ENCODE measurements at places on chromosomes 12 and 14.

DNA sequence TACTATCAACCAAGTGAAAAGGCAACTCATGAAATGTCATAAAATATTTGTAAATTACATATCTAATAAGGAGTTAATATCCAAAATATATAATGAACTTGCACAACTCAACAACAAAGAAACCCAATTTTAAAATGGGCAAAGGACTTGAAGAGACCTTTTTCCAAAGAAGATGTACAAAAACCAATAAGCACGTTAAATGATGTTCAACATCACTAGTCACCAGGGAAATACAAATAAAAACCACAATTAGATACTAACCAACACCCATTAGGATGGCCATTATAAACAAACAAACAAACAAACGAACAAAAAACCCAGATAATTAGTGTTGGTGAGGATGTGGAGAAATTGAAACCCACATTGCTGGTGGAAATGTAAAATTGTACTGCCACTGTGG, 92.3 kb upstream of the ARID2 start:
- no peak for DNase-seq

- no peak for DNase-seq
Measured at GRCh38 chr14:78805570-78805969, 635.4 kb downstream of the NRXN3 start.

GRCh38 chr12:50024805-50025186, 498 bp downstream of the RACGAP1 start:
- no peak for DNase-seq

DNA sequence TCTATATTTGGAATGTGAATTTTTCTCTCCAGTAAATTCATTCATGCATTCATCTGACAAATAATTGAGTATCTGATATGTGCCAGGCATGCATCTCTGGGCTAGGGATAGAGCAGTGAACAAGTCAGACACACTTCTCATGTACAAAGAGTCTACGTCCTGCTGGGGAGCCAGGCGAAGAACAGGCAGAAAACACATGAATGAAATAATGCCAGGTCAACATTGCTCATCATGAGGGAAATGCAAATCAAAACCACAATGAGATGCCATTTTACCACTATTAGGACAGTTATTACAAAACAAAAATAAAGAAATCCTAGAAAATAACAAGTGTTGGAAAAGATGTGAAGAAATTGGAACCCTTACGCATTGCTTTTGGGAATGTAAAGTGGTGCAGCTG, 90.3 kb downstream of the PAX9 start:
- DNase-seq, result no peak

- no peak for DNase-seq
Measured at GRCh38 chr14:31057035-31057434, 30.9 kb upstream of the STRN3 start.

DNA sequence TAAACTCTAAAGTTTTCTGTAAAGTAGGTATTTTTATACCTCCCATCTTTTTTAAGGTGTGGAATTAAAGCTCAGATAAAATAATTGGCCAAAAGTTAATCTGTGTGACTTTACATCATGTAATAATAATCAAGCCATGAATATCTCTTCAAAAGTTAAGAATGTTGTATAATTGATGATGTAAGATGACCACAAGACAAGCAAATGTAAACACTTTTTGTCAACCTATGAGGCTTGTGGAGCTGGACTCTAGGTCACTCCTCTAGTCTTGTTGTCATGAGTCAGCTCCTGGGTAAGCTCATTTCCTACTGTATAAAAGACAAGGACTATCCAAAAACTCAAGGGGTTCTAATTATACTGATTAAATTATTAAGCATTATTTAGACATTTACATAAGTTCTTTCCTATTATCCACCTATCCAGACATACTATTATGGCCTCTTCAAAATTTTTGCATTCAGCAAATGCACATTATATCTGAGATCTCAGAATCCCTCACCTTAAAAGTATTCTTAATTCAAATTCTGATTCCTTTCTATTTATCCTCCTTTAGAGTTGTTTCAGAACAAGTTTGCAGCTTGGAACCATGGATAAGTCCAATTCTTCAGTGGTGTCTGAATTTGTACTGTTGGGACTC, at the start of gene OR4K5:
OR4K5 (plus strand) TSS at position 587 of the 637 bp plus-strand sequence; CDS start at position 587, 0 bp downstream.
- DNase-seq, result no peak

DNA sequence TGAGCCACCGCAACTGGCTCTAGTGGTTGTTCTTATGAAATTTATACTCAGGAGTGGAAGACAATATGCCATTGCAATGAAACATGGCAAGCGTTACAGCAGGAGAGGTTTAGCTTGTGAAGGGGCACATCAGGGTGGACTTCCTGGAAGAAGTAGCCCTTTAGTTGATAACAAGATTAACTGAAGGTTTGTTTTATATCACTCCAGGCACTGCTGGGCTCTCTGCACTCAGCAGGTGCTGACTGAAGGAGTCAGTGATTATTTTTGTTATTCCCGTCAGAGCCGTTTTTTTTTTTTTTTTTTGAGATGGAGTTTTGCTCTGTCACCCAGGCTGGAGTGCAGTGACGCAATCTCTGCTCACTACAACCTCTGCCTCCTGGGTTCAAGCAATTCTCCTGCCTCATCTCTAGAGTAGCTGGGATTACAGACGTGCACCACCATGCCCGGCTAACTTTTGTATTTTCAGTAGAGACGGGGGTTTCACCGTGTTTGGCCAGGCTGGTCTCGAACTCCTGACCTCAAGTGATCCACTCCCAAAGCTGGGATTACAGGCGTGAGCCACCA, 17.6 kb upstream of the GPR68 start:
- DNase-seq, result no peak

DNA sequence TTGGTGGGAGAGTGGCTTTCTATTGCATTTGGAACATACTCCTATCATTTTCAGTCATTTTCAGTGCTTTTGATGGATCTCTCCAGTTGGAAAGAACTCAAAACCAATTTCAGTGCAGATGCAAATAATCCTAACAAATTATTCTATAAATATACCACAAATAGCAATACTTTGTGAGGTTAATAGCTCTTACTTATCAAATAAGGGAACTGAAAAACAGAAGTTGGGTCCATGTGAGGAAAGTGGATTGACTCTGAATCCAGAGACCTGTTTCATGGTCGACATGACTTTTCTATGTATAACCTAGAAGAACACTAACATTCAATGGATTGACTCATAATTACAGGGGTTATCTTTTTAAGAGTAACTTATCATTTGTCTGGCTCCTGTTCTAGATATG, 248.6 kb downstream of the EGLN3 start:
- DNase-seq, result no peak

DNA sequence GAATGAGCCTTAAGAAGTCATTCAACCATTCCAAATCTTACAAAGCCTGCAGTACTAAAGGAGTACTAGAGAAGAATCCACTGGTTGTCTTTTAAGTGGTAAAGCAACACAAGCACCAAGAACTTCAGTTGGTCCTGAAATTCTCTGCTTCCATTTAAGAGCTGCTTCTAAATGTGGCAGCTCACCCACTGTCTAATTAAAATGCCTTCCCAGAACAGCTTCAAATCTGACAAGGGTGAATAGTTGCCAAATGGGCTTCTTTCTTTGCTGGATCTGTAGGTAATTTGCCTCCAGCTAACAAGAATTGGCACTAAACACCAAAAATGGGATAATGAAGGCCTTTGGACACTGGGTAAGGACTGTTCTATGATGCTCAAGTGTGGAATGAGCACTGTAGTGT, 72.2 kb upstream of the NAP1L1 start:
- DNase-seq, result no peak

GRCh38 chr14:31357279-31357678, 63.1 kb downstream of the HEATR5A start:
- DNase-seq, result no peak

- DNase-seq, result no peak
Measured at GRCh38 chr12:12482150-12482761, 80.4 kb downstream of the DUSP16 start.

DNA sequence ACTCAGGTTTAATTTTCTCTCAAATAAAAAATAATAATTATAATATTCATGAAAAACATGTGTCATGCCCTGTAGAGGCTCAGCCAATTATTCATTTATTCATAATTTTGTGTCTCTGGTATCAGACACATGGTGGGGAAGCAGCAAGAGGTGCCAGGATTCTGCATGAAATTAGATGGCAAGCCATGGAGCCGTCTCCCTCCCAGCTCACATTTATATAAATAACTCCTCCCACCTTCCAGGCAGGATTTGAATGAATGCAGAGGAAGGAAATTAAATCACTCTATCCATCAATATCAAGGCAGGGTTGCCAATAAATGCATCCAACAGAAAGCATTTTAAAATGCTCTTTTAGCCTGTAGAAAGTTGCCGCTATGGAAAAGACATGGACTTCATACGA, 98.1 kb downstream of the PTPRR start:
- no peak for DNase-seq

DNA sequence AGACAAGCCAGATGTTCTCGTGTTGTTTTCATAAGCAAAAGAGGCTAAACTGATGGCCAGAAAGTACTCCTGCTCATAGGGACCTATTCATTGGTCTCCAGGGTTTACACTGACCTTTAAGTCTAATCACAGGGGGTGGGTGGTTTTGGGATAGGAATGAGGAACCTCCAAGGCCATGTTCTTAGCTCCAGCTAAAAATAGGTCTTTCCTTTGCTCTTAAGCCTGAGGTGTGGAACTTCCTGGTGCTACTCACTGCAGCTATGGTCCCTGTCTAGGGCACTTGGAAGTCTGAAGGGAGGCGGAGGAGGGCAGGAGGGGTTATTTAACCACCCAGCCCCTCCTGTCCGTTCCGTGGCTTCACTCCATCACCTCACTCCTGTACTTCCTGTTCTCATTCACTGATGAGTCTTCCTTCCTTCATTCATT, 18.6 kb downstream of the GPRC5A start:
- no peak for DNase-seq

DNA sequence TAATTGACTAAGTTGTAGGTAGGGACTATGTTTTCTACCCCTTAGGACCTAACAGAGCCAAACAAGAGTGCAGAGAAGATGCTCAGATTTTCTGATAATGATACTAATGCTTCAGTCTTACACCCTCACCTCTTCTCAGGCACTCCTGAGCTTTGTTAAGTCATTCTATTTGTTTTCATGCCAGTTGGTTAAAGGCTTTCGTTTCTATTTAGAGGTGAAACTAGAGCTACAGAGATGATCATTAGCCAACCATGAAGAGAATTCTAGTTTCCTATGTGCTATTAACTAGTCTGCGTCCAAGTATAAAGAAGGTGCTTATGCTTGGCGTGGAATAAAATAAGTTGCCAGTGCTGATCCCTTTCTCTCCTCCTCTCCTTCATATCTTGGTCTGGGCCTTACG, 34.6 kb upstream of the PYGL start:
- DNase-seq, result no peak

DNA sequence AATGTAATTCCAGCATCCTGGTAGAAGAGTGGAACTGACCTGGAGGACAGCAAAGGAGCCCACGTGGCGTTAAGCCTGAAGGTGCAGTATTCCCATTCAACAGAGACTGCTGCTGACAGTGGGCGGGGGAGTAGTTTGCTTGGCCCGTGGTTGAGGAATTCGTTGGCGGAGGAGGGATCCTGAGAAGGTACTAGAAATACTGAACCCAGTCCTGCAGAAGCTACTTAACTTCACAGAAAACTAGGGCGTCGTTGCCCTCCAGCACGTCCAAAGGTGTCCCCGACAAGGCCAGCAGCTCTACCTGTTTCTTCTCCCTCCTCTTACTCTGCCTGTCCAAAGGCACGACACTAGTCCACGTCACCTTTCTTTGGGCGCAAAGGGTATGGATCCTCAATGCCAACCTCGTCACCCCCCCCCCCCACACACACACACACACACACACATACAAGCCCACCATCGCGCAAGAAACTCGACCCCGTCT, 303 bp downstream of the PUS7L start:
- DNase-seq, result peak; percentile 79

DNA sequence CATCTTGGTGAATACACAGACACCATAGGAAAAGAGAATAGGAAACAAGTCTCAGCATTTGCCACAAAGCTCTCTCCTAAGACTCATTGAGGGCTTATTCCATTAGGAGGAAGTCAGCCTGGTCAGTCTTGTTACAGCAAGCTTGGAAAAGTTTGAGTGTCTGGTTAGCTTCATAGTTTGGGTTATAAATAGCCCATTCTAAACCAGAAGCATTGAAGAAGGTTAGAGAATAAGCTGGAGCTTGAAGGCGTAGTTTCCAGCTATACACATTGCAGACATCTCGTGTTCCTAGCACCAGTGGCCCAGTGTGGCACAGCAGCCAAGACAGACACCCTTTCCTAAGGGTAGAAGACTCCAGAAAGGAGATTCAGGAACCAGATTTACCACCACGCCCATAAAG, 168.8 kb upstream of the RBM19 start:
- DNase-seq, result no peak

GRCh38 chr12:82818271-82819035, 131.7 kb downstream of the TMTC2 start:
- DNase-seq, result no peak

GRCh38 chr12:110543252-110543959, 39.7 kb downstream of the PPTC7 start:
- no peak for DNase-seq

- no peak for DNase-seq
Measured at GRCh38 chr14:90421001-90421631, 24.3 kb downstream of the CALM1 start.

- DNase-seq, result no peak
Measured at GRCh38 chr14:98758440-98758839, 513.6 kb downstream of the BCL11B start.

- no peak for DNase-seq
Measured at GRCh38 chr14:83873669-83874068, 1656.3 kb upstream of the FLRT2 start.

GRCh38 chr12:119615518-119616475, 22.2 kb downstream of the TMEM233 start:
- no peak for DNase-seq

- DNase-seq, result no peak
Measured at GRCh38 chr12:93109551-93110203, 180.6 kb upstream of the EEA1 start.

DNA sequence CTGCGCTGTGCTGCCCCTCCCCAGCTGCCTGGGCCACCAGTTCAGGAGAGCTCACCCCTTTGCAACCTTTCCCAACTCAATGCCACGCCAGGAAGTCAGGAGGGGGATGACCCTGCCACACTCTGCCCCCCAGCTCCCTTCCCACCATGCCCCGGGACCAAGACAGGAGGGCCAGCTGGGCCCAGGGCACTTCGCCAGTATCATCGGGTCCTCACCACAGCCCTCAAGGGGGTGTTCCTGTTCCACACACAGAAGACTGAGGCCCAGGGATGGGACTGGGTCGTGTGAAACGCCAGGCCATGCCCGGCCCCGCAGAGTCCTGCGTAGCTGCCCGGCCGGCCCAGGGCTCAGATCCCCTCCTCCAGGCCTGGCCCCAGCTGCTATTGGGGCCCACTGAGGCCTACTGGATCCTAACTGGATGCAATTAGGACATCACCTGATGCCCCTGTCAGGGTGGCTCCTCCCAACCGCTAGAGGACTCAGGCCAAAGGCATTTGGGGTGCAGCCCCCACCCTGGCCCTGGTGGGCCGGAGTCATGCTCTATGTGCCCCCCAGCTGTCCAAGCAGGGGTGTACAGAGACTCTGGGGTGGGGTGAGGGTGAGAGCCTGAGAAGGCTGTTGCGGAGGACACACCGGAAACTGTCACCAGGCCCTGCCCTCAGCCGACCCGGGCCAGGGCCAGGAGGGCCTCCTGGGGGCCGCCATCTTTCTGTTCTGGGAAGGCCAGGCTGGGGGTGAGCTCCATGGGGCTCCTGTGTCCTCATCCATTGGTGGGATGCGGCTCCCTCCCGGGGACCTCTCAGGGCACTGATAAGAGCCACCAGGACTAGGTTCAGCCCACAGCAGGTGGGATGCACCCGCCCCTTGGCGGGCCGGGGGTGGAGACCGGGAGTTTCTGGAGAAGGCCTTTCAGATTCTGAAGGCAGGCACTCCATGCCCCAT, 29.3 kb upstream of the ANKRD9 start:
- no peak for DNase-seq

- no peak for DNase-seq
Measured at GRCh38 chr14:34147461-34147860, 196.6 kb upstream of the EGLN3 start.

Data from NCI-H1930 (cell line).